ENCODE measurements at places on chromosomes 11 and 22.

GRCh38 chr11:13030857-13031256 lies 21.7 kb downstream of the RASSF10 start:
- no peak for DNase-seq

GRCh38 chr22:17734187-17734586 lies 40.1 kb downstream of the BID start:
- no peak for DNase-seq

GRCh38 chr22:33341611-33342010 lies 283.4 kb upstream of the SYN3 start:
- no peak for DNase-seq

- no peak for DNase-seq
These were observed 87.6 kb upstream of the LINC01488 start for GRCh38 chr11:69393865-69394233.

GRCh38 chr22:46373159-46373558 lies 37.6 kb downstream of the TRMU start:
- no peak for DNase-seq

DNA sequence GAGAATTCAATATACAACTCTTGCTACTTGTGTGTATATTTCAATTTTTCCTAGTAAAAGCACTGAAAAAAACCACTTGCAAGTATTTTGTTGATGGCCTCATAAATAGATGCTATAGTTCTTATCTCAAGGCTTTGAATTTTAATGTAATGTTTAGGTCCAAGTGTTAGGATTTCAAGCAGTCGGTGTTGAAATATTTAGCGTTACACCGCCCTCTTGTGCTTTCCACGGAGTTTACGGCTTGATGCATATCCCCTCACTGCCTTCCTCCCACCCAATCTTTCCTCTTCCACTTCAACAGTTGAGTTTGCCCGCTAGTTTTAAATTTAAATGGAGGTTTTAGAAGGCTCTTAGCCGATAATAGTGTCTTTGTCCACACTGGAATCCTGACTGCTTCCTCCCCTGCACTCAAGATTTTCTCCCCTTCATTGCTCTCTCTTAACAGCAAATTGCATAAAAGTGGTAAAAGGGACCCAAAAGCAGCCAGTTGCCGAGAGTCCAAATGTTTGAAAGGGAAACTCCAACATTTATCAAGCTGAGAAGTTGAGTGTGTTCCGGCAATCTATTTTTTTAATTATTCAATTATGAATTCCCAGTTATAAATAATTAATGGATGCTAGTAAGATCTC lies 25.9 kb upstream of the HTATIP2 start:
- peak; percentile 20 for DNase-seq

DNA sequence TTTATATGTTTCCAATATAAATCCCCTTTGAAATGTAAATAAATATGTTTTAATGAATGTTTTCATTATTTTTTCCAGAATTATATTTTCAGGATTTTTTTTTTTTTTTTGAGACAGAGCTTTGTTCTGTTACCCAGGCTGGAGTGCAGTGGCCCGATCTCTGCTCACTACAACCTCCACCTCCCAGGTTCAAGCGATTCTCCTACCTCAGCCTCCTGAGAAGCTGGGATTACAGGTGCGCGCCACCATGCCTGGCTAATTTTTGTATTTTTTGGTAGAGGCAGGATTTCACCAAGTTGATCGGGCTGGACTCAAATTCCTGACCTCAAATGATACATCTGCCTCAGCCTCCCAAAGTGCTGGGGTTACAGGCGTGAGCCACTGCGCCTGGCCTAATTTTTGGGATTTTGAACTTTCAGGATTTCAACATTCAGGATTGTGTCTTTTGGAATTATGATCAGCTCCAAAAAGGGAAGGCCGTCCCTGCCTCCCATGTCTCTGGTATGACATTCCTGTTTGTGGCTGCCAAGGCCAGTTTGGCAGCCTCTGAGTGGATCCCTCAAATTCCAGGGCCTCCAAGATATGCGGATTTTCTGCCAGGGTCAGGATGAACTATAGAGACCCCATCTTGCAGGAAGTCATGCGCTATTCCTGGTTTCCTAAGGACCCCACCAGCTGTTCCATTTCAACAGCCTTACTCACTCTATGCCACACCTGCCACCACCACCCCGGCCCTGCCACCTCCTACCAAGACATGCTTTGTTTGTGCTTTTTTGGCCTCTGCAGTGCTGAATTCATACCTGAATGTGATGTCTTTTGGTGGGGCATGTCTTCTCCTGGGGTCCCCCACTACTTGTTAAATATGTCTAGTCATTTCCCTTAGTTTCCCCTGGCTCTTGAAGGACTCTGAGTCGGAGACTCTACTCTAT lies 21.9 kb upstream of the TMPRSS4 start:
- DNase-seq: no peak

- no peak for DNase-seq
These were observed 4.0 kb downstream of the NLRX1 start for GRCh38 chr11:119172513-119172912.

DNA sequence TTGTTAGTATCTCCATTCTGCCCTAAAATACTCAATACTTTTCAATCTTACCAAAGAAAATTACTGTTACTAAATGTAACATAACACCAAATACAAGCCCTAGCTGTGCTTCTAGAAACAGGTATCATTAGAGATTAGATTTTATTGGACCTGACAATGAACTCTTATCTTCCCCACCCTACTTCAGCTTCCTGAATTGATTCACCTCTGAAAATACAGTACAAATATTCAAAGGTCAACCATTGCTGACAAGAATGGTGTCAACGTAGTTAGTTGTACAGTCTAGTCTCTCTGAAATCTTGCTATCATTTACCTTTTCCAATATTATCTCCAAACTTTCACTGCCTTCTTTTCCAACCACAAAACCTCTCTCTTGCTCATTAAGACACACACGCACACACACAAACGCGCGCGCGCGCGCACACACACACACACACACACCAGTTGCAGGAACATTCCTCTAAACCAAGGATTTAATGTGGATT lies 22.4 kb downstream of the LRRC4C start:
- no peak for DNase-seq

DNA sequence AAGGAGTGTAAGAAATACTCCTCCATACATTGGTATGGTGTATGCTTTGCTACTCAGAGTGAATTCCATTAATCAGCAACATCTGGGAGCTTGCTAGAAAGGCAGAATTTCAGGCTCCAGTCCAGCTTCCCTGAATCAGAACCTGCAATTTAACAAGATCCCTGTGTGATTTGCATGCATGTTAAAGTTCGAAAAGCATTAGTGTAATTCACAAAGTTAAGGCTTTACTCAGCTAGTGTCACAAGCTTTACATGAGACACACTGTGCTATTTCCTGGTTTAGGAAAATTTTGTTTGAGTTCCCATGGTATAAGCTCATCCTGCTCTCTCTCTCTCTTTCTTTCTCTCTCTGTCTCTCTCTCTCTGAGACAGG lies 37.0 kb upstream of the HEPHL1 start:
- DNase-seq: no peak

DNA sequence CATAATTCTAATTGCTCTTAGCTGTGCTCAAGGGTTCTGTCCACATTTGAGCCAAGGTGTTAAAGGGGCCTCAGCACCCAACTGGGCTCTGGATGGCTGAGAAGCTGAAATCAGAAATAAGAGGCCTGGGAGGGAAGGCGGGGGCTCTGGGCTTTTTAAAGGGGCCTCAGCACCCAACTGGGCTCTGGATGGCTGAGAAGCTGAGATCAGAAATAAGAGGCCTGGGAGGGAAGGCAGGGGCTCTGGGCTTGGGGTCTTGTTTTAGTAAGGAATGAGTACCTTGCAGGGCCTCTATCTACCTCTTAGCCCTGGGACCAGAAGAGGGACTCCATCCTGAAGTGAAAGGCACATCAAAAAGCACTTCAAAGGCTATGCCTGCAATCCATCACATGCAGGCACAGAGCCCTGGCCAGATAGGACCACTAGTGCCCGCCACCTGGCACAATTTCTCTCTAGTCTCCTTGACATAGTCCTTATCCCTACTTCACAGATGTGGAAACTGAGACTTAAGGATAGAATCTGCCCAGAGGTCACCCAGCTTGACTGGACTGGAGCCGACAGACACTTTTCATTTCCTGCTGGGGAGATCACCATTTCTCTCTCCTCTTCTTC lies 35.6 kb downstream of the DKK3 start:
- no peak for DNase-seq

DNA sequence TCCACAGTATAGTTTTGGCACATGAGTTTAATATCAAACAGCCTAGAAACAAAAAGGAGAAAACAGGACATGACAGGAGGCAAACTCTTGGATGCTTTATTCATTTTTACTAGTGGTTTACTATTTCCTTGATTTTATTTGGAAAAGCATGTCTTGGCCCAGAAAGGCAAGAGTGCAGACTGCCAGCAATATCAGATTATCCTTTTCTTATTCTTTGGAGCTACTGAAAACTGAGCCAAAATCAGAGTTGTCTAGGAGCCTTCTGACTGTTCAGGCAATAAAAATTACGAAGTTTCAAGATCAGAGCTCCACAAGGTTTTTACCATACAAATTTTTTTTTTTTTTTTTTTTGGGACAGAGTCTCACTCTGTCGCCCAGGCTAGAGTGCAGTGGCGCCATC lies 16.0 kb downstream of the CELF1 start:
- no peak for DNase-seq
